ENCODE measurements at places on chromosomes 5 and 9.

GRCh38 chr5:75053054-75053303 is 621 bp upstream of the GCNT4 start:
- DNase-seq, result no peak

DNA sequence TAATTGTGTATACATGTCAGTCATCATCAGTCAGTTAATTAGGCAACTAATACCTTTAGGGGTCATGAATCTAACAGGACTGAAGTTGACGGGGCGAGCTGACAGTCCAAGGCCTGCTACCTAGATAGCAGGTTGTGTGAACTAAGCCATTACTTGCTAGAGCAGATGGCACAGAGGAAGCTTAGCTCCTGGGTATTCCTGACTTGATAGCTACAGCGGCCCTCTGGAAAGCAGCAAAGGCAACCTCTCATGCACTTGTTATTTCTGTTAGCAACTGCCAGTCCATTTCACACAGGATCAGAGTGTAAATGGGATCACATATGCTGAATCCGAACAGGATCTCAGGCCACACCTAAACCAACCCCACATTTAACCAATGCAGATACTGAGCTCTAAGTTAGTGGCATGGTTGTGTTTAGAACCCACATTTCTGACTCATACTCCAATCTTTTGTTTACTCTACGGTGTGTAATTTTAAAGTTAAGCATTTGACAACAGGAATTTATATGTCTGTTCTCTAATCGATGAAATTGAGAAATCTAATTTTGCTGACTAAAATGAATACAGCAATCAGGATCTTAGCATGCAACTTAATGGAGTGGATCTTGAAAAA is 521.3 kb upstream of the ZNF608 start:
- DNase-seq, result no peak

GRCh38 chr5:93252165-93252564 is 328.9 kb downstream of the NR2F1-AS1 start:
- no peak for DNase-seq

DNA sequence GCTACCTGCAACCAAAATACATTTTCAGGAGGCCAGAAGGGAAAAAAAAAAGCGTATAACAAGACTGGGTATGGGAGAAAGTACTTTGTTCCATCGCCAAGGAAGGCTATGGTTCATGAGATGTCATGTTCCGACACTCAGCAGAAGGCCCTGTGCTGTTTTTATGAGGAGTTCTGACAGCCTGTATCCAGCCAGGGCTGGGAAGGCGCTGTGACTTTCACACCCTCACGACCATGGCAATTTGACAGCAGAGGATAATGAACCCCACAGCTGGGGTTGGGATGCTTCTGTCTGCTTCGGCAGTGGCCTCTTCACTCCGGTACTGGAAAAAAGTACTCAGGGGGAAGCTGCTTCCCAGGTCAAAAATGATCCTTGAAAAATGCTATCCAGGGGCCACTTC is 154.4 kb downstream of the PRELID2 start:
- no peak for DNase-seq

- no peak for DNase-seq
These were observed 17.5 kb downstream of the PSD2 start for GRCh38 chr5:139812836-139813805.

- no peak for DNase-seq
These were observed 5.4 kb upstream of the B4GALT1 start for GRCh38 chr9:33172256-33173238.

GRCh38 chr9:122190597-122191381 is 31.1 kb downstream of the MORN5 start:
- no peak for DNase-seq

DNA sequence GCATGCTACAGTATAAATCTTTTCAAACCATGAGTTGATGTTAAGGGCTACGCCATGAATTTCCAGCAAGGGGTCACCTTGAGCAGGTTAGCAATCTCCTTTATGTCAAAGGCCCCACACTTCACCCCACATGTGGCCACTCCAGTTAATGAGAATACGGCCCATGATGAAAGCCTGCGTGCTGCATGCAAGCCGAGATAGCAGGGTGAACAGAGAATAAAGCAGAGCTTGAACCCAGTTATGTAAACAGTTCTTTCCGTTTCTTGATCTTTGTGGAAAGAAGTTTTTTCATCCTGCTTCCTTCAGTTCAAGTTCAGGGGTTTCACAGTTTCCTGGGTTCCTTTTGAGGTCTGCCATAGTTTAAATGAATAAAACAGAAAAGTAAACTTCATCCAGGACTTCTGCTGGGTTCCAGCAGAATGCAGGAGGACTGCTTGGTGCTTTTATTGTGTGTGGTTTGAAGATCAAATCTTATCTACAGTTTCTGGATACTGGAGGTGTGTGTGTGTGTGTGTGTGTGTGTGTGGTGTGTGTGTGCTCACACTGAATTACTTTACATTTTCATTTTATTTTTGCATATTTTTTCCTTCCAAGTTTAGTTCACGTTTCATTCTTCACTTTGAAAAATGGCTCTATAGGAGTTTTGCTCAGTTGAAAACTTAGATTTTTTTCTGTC is 87.1 kb downstream of the HMHB1 start:
- DNase-seq, result no peak

DNA sequence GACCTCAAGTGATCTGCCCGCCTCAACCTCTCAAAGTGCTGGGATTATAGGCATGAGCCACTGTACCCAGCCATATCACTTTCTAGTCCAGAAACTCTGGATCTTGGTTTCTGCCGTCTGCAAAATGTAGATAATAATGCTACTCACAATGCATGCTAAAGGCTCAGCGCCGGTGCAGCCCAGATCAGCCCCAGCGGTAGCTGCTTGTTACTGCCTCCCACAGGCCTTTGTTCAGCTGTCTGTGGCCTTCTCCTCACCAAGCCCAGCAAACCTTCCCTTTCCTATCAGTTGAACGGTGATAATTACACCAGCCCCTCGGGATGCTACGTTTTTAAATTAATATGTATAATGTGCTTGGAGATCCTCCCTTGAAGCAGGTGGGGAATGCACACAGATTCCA is 26.2 kb upstream of the MSX2 start:
- no peak for DNase-seq

- DNase-seq, result no peak
These were observed 11.3 kb downstream of the C5orf63 start for GRCh38 chr5:127061956-127062355.

DNA sequence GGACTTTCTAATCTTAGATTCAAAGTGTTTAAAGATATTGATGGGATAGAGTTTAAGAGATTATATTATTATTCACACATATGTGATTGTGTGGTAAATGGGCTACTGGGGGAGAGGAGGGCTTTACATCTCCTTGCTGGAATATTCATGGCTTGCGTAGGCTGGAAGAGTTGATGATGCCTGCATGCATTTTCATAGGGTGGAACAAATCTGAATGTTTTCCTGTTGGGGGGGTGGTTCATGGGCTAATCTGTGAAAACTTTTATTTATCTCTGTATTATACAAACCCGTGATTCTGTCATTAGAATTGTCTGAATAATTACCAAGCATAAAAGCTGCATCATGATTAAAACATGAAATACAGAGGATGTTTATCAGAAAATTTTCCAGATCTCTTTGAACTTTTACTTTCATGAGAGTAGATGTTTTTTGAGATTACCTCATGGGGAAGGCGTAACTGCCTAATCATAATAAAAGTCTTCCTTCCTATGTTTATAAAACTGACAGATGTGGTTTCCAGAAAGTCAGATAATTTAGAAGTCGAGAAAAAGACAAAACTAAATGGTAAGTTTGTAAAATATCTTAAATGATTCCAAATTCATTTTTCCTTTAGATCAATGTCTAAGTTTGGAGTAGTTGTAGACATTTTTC is 1185.4 kb upstream of the SEMA6A start:
- DNase-seq, result no peak

- no peak for DNase-seq
These were observed 77.0 kb downstream of the OXCT1 start for GRCh38 chr5:41793141-41793770.

GRCh38 chr5:139306197-139306596 is 12.7 kb downstream of the MATR3 start:
- no peak for DNase-seq

DNA sequence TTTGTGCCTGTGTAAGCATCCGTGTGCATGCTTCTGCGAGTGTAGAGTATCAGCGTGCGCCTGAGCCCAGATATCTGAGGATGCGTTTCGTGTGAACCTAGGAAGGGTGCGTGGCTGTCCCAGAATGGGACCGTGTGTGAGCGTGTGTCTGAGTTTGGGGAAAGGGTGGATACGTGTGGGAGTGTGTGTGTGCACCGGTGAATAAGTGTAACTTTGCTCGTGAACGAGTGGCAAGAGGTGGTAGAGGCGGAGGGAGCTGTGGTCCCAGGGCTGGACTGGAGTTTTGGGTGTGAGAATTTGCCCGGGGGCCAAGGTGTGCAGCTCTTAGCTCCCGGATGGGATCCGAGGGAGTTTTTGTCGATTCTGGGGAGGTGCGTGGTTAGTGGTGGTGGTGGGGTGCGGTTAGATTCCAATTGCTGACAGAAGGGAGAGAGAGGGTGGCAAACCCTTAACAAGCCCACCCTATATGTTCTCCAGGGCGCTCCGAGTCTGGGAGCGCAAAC is 686 bp upstream of the COL27A1 start:
- no peak for DNase-seq

GRCh38 chr9:33140401-33141360 is 26.5 kb downstream of the B4GALT1 start:
- DNase-seq, result no peak

DNA sequence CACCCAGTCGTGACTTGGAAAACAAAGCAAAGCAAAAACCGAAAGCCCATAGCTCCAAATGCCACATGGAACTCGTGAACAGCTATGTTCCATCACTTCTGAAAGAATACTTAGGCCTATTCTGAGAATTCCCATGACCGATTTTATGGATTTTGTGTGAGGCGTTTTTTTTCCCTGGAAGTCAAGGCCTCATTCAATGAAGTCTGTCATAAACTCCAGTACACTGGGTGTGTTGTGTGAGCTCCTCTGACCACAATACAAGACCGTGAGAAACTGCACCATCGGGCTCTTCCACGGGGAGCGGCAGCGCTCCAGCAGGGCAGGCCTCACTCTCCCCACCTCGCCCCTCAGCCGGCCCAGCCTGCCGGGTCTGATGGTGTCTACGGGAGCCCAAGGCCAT is 209.5 kb downstream of the FANCC start:
- DNase-seq, result no peak

GRCh38 chr9:96651626-96652025 is 3.5 kb downstream of the PRXL2C start:
- no peak for DNase-seq

DNA sequence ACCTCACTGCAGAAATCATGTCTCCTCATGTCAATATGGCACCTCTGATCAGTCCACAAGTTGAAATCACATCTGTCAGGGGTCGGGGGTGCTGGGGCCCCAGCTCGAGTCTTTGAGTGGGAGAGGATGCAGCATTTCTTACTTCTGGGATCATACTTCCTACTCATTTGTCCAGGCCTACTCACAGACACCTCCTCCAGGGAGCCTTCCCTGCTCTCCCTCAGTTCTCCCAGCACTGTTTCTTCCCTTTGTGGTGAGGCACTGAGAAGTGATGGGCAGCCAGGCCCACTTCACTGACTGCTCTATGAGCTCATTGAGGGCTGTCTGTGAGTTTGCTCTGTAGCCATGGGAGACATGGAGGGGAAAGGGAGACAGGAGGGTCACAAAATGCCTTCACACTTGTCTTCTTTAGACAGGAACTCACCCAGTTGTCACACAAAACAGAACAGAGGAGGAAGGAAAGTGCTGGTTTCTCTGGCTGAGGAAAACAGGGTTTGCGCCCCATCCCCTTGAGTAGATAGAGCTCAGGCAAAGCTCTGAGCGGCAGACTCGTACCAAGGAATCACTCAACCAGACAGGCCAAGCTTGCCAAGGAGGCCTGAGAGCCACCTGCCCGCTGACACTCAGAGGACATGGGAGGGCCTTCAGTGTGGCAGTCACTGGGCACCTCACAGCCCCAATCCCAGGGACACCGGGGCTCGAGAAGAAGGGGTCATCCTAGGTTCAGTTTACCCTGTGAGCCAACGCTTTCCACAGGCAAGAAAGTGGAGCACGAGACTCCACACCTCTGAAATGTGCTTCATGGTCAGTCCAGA is 152.9 kb downstream of the GABBR2 start:
- no peak for DNase-seq
